HT1080 (cell line): ENCODE measurements at places on chromosomes 7 and 10. TPM values are rescaled to one million over a fixed set of nuclear protein-coding genes. Genes with fewer than 3 reads are reported as not detected.

GRCh38 chr10:131944976-131945695 is 36.6 kb downstream of the BNIP3 start:
- DNase-seq: no peak

DNA sequence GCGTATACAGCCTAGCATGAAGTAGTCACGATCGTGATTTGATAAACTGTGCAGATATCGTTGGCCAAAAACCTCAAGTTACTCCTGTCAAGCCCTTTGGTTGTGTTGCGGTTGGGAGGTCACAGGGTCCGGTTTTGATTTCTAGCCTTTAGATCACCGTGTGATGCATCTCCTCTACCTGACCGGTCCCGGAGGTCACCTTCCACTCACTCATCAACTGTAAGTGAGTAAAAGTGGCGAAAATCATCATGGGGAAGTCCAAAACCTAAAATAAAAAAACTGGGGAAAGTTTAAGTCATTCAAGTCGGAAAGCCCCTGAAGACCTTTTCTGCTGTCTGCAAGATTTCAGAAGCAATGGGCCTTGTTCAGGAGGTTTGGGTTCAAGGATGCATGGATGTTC is 62.8 kb downstream of the ADARB2 start:
- no peak for DNase-seq

DNA sequence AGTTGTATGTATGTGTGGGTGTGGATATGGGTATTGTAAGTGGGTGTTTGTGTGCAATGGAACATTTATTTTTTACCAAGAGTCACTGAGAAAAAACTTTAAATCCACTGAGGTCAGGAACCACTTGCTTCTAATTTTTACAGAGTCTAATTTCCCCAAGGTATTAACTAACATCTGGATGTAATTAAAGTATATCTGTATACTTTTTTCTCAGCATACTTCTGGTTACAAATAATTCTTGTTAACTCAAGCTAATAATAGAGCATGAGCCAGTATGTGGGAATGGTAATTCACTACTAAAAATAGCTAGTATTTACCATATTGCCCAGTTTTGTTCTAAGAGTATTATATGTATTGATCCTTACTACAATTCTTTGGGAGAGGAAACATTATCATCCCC is 24.6 kb upstream of the STEAP4 start:
- DNase-seq: no peak

GRCh38 chr10:77229704-77230103 is 407.9 kb downstream of the KCNMA1 start:
- DNase-seq: no peak

GRCh38 chr7:48182718-48183369 is 11.6 kb downstream of the ABCA13 start:
- peak; percentile 56 for DNase-seq

- DNase-seq: no peak
These were observed 268.0 kb downstream of the ZEB1 start for GRCh38 chr10:31586723-31587638.

- DNase-seq: no peak
These were observed 120.0 kb downstream of the SEMA3E start for GRCh38 chr7:83528925-83529423.

- DNase-seq: peak; percentile 83
These were observed 48.0 kb downstream of the CREB3L2 start for GRCh38 chr7:137953665-137954470.

DNA sequence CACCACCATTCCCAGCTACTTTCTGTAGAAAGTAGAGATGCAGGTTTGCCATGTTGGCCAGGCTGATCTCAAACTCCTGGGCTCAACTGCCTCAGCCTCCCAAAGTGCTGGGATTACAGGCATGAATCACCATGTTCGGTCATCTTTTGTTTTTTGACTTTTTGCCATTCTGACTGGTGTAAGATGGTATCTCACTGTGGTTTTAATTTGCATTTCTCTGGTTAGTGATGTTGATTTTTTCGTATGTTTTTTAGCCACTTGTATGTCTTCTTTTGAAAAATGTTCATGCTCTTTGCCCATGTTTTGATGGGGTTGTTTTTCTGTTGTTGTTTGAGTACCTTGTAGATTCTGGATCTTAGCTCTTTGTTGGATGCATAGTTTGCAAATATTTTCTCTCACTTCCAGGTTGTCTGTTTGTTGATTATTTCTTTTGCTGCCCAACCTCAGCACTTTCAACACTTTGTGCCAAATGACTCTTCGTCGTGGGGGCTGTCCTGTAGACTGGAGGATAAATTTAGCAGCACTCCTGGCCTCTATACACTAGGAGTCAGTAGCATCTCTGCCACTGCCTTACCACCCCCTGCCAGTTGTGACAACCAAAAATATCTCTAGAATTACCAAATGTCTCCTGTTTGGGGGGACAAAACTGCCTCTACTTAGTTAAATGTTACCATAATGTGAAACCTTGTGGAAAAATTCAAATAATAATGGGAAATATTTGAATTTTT is 6.5 kb upstream of the CPED1 start:
- DNase-seq: peak; percentile 66

GRCh38 chr10:116997015-116997414 is 8.0 kb downstream of the SHTN1 start:
- no peak for DNase-seq

GRCh38 chr7:36117203-36117840 is 35.7 kb upstream of the EEPD1 start:
- no peak for DNase-seq

DNA sequence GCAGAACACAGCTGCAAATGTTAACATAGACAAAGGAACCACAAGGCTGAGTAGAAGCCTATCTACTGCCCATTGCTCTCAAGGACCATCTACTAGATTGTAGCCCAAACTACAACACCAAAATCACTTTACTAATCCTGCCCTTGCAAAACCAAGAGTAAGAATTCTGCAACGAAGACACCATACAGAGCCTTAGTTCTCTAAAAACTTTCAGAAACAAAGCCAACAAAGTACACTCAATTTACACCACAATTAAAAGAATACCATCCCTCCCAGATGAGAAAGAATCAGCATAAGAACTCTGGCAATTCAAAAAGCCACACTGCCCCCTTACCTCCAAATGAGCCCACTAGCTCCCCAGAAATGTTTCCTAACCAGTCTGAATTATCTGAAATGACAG is 294.3 kb downstream of the CTNNA3 start:
- no peak for DNase-seq

DNA sequence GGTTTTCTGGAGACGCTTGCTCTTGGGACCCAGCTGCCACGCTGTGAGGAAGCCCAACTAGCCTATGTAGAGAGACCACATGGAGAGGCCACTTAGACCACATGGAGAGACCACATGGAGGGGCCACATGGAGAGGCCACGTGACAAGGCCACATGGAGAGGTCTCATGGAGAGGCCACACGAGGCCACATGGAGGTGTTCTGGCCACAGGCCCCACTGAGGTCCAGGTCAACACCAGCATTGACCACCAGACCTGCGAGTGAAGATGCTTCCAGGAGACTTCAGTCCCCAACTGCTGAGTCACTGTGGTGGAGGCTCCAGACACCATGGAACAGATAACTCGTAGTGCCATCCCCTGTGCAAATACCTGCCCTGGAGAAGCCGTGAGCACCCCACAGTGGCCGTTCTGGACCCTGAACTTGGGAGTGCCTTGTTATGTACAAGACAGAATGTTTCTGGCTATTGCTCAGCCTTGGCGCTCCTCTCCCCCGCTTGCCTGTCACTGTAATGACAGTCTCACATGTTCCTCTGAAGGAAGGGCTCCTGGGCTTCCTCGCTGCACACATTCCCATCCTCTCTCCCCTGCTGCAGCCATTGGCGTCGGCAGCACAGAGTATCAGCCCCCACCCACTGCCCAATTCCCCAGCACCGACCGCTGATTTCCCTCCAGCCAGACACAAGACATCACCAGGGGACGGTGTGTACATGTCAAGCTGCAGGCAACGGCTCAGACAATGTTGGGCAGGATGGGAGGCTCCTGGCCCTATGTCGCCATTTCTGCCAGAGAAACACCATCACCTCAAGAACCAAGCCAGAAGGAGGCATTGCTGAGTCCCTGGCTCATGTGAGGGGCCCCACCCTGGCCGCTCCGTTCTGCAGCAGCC is 49.0 kb upstream of the TNRC18 start:
- DNase-seq: no peak

- no peak for DNase-seq
These were observed 510.0 kb upstream of the PHF14 start for GRCh38 chr7:10463701-10464100.

- no peak for DNase-seq
These were observed 85.4 kb downstream of the CFTR start for GRCh38 chr7:117565226-117565625.

GRCh38 chr7:11130012-11130411 is 156.3 kb downstream of the PHF14 start:
- peak; percentile 35 for DNase-seq

GRCh38 chr10:7534480-7534852 is 123.6 kb upstream of the SFMBT2 start:
- DNase-seq: no peak

Gene GDF10
- total RNA-seq: not detected in 2 replicates

Gene PITX3
- total RNA-seq: not detected in 2 replicates

Gene RINT1
- total RNA-seq: 14.1 and 15.9 TPM in 2 replicates

Gene RBM28
- total RNA-seq: 30.3 and 31.2 TPM in 2 replicates

Gene FLNC
- 38.2 and 38.6 TPM in 2 replicates for total RNA-seq
